ENCODE measurements at places on chromosomes 1 and 21.

DNA sequence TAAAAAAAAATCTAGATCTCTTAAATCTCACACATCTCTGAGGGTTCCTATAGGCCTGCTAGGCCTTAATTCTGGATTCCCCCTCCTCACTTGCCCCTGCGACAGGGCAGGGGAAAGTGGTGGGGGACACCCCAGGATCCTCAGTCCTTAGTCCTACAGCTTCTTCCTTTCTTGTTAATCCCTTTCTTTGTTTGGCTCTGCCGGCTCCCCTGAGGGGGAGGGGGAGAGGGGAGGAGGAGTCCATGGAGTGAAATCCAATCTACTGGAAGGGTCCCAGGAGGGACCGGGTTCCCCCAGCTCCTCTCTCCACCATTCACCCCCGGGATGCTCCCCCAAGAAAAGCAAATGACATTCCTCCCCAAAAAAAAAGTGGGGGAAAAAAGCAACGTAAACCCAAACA is 8.5 kb downstream of the MEX3A start:
- no peak for DNase-seq

DNA sequence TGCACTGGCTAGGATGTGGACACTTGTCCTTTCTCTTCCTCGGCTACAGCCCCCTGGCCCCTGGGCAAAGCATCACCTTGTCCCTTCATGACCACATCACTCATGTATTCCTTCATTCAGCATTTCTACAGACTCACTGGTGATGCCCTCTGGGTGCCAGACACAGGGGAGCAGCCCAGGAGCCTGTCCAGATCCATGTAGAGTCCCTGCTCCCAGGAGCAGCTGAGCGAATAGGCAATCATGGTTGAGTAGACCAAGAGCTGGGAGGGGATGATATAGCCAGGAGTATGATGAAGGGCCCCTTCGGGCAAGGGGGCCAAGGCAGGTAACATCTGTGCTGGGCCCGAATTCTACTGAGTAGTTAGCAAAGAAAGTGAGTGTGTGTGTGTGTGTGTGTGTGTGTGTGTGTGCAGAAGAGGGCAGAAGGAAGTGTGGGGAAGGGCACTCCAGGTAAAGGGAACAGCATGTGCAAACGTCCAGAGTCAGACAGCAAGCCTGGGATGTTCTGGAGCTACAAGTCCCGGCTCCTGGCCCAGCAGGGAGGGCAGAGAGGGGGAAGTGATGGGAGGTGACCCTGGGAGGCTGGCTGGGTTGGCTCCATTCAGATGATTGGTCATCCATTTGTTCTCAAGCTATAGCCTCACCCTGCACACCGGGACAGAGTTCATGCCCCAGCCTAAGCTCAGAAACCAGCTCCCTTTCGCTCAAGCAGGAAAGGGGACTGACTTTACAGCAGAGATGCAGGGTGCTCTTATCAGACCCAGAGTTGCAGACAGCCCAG is 21.0 kb upstream of the PIK3CD start:
- DNase-seq, result no peak

DNA sequence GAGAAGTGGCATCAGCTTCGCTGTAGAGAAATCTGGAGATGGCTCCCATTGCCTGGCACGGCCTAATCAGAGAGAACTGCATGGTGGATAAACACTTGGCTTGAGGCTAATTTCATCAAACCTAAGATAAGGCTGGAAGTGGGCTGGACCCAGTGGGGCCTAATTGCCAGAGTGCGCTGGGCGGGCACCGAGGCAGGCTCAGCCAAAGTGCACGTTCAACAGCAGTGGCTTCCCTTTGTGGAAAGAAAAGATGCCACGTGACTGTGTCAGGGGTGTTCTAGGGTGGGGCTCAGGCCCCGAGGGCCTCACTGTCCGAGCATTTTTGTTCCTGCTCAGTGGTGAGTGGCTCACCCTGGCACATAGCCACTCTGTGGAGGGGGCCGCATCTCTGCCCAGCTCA is 5.8 kb downstream of the PLCH2 start:
- DNase-seq, result no peak

DNA sequence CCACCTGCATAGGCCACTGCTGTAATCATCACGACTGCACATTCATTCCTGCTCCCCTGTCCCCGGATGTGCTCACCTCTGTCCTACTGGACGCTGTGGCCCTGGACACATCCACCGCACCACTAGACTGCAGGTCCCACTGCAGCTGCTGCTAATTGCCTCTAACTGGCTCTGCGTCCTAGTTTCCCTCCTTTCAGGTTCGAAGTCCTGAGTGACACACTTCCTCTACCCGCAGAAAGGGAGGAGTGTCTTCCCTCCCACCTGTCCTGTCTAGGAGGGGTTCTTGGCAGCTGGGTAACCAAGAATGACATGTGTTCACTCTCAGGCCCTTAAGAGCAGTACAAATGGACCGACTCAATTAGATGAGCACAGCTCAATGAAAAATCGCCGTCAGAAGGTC is 40.5 kb upstream of the ITPKB start:
- DNase-seq, result no peak

- DNase-seq, result no peak
These were observed 25.5 kb downstream of the CDC14A start for GRCh38 chr1:100377590-100378361.

DNA sequence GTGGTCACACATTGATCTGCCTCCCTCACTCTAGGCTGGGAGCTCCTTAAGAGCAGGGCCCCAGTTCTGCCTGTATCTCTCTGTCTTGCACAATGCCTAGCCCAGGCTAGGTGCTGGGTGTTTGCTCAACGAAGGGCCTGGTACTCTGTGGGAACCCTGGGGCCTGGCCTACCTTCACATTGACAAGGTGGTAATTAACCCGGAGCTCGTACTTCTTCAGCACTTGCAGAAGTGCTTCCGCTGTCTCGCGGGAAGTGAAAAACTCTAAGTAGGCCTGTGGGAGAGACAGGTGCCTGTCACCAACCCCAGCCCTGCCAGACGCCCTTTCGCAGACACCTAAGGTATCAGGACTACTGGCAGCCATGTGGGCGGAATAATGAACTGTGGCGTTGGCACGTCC is 13.7 kb downstream of the MTHFR start:
- DNase-seq, result no peak

DNA sequence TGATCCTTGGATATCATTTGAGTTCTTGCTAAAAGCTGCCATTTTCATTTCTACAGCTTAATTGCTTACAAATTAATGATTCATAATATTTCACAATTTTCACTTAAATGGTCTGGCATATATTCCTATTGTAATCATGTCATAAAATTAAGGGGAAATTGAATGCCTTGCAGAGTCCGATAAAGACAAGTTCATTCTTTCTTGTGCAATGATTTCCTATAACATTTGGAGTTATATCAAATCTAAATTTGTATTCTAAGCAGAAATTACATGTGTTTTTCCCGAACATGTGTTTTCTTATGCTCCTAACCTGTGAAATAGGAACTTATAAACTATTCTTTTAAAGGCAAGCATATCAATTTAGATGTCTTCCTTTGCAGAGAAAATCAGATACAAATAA is 118.3 kb upstream of the CYYR1 start:
- DNase-seq, result no peak

DNA sequence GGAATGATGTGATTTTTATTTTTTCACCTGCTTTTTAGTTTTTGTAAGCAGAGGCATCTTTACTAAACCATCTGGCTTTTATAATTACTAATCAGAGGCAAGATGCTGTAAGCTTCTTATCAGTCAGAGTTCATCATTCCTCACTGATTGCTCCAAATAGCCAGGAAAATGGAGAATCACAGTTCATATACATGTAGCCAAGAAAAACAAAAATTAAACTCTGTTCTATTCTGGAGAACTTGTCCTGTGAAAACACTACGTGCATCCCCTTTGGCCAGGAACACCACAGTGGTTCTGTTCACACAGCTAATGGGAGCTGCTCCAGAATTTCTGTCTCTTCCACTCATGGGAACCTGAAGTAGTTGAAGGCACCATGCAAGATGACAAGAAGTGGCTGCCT is 725.5 kb upstream of the CHRM3 start:
- DNase-seq, result no peak

GRCh38 chr1:91744953-91745639 is 140.9 kb downstream of the TGFBR3 start:
- DNase-seq, result no peak

DNA sequence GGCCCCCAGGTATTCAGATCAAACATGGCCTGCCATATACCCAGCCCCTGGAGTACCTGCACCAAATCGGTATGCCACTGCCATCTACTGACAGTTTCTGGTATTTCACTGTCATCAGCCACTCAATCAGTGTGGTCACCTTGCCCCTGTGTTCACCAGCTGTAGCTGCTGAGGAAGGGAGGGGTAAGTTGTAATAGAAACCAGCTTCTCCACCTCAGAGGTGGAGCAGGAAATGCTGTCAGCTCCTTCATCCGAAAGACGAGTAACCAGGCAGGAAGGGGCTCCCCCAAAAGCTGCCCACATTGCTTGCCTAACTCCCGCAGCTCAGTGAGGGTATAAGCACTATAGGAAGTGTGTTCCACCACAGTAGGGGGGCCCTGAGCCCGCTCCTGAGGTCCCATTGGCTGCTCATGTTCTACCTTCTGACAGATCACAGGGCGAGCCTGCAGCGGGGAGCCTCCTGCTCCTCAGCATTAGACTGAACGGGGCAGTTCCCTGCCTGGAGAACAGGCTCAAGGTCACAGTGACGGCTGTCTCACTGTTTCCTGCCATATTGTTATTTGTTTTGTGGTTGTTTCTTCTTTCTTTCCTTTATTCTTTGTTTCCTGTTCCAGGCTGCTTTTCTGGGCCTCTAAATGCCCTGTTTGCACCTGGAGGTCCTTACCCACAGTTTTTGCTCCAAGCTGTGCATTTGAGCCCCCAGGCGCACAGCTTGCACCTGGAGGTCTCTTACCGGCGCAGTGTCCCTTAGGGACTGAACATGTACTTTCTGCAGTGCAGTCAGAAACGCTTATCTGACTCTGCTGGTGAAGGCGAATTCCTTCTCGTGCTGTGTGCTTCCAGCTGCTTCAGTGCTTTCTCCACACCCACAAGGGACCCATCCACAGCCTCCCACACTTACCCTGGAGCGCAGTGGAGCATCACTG is 1638.3 kb downstream of the MRPL39 start:
- DNase-seq, result no peak

- DNase-seq, result no peak
These were observed 681 bp upstream of the UBXN10 start for GRCh38 chr1:20184997-20185833.

- DNase-seq, result no peak
These were observed 20.2 kb downstream of the NFYC start for GRCh38 chr1:40711465-40712404.

DNA sequence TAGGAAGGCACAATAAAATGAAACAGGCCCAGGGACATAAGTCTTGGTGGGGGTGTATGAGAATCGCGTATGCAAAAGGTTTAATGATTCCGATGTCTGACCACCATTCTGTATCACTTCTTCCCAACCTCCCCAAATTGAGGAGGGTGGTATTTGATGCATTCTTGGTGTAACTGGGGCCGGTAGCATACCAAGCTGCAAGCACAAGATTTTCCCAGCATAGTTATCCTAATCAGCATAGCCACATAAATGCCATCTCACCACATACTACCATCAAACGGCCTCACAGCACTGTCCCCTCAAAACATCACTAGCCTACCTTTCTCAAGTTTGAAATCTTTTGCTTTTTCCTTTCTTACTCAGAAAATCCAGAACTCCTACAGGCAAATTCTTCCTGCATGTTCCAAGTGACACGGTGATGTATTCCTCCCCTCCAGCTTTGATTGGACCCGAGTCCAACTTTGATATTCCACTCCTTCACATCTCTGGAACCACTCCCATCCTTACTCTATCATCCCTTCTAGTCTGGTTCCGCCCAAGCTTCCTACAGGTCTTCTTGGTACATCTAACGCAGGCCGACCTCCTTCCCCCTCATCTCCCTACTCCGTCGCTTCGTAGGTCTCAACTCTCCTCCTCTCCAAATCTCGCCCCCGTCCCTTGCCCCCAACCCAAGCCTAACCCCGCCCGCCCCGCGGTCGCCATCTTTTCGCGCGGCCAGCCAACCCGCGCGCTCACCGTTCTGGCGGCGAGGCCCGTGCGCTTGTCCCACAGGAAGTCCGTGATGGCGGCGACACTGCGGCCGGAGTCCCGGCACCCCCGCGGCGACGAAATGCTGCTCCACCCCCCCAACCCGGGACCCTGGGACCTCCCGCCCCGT is 600 bp downstream of the CLK2 start:
- no peak for DNase-seq

- no peak for DNase-seq
These were observed 642 bp upstream of the ST3GAL3 start for GRCh38 chr1:43706598-43707189.

DNA sequence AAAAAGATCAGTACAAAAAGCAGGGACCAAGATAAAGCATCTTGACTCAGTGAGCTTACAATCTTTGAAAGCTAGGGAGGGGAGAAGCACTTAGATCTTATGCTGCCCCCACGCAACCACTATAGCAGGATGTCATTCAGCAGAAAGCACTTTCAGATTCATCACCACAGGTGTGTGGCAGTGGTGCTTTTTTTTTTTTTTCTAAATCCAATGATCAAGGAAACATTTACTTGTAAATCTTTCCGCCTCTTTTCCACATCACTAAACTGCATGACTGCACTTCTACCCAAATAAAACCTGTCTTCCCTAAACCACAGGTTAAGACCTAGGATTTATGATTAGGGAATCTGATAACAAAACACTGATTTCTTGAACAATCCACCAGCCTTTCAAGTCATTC is 154.8 kb downstream of the SLC45A1 start:
- DNase-seq, result no peak

- no peak for DNase-seq
These were observed 16.2 kb downstream of the LPGAT1 start for GRCh38 chr1:211814313-211814712.

- DNase-seq, result no peak
These were observed 11.5 kb upstream of the LRRC8B start for GRCh38 chr1:89512996-89513720.

GRCh38 chr1:19725606-19726005 is 60.9 kb downstream of the HTR6 start:
- no peak for DNase-seq

GRCh38 chr1:230348386-230349019 is 77.6 kb downstream of the PGBD5 start:
- no peak for DNase-seq

- DNase-seq, result no peak
These were observed 125.6 kb downstream of the CACNA1E start for GRCh38 chr1:181608948-181609347.

DNA sequence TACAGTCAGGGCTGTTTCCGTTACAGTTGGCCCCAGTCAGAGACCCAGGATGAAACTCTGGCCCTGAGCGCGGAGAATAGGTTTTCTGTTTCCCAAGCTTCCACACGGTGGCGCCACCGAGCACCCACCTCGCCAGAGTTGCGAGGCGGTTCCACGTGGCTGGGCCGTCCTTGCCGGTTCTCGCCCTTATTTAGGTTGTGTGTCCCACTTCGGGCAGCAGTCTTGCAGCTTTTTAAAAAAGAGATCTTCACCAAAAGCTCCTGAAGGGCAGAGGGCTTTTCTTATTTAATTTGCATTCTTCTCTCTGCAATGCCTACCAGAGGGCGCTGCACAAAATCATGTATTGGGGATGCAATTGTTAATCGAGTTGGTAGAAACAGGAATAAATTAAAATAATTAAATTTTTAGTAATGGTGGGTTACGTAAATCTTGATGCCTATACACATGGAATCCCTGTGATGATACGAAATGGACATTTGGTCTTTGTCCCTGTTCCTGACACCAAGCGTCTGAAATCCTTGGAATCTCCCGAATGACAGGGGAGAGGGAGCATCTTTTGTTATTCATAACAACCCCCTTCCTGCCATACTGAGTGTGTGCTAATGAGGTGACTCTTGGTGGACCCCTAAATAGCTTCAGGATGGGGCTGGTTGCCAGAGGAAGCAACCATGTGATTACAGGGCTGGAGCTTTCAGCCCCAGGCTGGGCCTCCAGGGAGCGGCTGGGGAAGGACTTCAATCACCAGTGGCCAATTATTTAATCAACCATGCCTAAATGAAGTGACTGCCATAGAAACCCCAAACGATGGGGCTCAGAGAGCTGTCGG is 5.6 kb upstream of the S100A7 start:
- no peak for DNase-seq

Data from cerebellar nuclear complex (tissue), 1 donor.